ENCODE measurements at places on chromosomes 4 and X. TPM values are rescaled to one million over a fixed set of nuclear protein-coding genes. Genes with fewer than 3 reads are reported as not detected.

Gene PLAC8
- polyA plus RNA-seq, result 3.1 TPM

Gene PRMT9
- polyA plus RNA-seq, result 17.4 TPM

Gene PDLIM3
- polyA plus RNA-seq, result 3.7 TPM

Gene MAGEA3
- polyA plus RNA-seq, result not detected

Gene BGN
- polyA plus RNA-seq, result 114 TPM
